ENCODE measurements at places on chromosomes 1 and 21.
A peak's percentile ranks its signal among the peaks of the same experiment; 100 is the strongest.

- no peak for DNase-seq
These were observed 8.7 kb downstream of the TACSTD2 start for GRCh38 chr1:58568271-58568860.

- DNase-seq: no peak
These were observed 49.3 kb upstream of the TARBP1 start for GRCh38 chr1:234528074-234528865.

GRCh38 chr1:170592591-170593111 is 60.7 kb downstream of the GORAB start:
- DNase-seq: no peak

- no peak for DNase-seq
These were observed 440.0 kb downstream of the MATN1 start for GRCh38 chr1:30283199-30283962.

DNA sequence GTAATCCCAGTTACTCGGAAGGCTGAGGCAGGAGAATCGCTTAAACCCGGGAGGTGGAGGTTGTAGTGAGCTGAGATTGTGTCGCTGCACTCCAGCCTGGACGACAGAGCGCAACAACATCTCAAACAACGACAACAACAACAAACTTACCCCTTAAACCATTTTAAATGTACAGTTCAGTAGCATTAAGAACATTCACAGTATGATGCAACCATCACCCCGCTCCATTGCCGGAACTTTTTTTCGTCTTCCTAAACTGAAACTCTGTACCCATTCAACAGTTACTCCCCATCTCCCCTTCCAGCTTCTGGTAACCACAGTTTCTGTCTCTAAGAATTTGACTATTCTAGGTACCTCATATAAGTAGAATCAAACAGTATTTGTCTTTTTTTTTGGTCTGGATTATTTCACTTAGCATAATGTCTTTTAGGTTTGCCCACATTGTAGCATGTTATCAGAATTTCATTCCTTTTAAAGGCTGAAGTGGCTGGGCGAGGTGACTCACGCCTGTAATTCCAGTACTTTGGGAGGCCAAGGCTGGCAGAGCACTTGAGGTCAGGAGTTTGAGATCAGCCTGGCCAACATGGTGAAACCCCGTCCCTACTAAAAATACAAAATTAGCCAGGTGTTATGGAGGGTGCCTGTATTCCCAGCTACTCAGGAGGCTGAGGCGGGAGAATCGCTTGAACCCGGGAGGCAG is 19.6 kb downstream of the CA6 start:
- DNase-seq: no peak

GRCh38 chr1:183604815-183605214 is 14.6 kb upstream of the NCF2 start:
- DNase-seq: no peak

GRCh38 chr1:61892977-61893376 is 150.7 kb downstream of the PATJ start:
- DNase-seq: no peak

DNA sequence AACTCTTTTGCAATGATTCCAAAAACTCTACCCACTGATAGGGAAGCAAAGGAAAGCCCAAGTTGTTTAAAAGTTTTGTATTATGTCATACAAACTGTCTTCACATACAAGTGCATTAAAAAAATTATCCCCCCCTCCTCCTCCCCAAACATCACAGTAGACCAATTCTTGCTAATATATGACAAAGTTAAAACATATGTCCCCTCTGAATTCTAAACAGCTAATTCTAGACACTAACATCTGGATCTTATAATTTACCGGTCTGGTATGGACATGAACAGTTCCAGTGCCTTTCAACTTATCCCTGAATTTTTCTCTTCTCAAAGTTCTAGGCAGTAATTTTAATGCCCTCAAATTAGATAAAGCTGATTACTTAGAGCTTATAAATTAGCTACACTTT is 13.4 kb downstream of the RIT1 start:
- DNase-seq: no peak

DNA sequence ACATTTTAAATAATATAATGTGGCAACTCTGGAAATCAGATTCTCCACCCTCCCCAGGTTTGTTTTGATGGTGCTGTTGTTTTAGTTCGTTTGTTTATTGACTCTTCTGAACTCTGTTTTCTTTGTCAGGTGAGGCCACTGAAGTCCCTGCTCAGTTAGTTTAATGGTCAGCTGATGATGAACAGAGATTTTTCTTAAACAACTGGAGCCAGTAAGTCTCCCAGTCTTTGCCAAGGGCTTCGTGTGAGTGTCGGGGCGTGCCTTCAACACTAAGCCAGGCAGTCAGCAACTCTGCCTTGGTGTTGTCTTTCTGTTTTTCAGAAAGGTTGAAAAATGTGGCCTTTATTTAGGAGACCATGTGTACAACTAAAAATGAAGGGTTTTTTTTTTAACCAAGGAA is 58.9 kb downstream of the TEX35 start:
- DNase-seq: no peak

DNA sequence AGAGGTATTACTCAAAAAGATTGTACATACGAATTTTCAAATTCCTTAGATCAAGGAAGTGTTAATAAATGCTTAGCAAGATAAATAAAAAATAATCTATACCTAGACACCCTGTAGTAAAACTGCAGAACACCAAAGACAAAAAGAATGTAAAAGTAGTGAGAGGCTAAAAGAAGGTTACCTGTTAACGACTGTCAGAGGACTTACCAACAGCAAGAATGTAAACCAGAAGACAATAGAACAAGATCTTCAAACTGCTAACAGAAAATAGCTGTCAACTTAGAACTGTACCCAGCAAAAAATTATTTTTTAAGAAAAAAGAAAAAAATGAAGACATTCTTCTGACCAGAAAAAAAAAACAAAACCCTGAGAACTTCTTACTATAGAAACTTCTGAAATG is 51.2 kb downstream of the CD2 start:
- DNase-seq: no peak

GRCh38 chr1:160308451-160309184 is 23.7 kb upstream of the PEX19 start:
- DNase-seq: no peak

DNA sequence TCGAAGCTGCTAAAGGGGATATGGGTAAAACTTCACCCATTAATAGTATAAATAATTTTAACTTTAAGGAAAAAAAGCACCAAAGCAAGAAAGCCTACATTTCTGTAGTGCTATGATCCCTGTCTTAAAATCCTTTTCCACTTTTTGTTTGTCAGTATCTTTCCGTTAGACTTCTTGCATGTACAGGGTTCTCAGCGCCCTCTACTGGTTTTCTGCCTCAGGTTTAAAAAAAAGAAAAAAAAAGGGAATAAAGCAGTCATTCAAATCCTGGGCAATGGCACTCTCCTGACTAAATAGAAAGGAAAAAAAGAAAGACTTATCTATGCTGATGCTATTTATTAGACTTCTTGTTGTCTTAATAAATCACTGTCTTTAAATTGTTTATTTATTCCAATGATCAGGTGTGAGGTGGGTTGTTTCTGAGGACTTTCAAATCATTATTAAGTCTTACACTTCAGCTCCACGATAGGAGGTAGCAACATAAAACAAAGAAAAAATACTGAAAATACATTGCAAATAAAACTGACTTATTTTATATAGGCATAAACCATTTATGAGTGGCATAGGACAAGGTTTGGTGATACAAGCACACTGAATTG is 475.4 kb upstream of the NR5A2 start:
- DNase-seq: peak; percentile 32

GRCh38 chr1:246311461-246311860 is 195.6 kb downstream of the SMYD3 start:
- DNase-seq: no peak

- DNase-seq: no peak
These were observed 112.7 kb upstream of the COA6 start for GRCh38 chr1:234260578-234260977.

DNA sequence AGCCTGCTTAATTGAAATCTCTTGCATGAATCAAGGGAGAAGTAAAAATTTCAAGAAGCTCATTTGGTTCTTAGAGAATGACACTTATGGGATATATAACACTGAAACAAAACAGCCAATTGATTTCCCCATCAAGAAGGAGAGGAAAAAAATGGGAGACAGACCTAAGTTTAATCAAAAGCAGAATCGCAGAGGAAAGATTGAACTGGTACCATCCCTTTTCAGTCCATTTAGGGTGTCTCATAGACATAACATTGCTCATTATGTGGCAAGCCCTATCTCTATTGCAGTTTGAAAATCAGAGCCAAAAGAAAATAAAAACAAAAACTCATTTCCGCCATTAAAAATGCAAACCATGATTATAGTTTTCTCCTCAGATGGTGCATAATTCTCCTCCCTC is 119.6 kb downstream of the AK5 start:
- no peak for DNase-seq

- DNase-seq: peak; percentile 55
These were observed 7.1 kb downstream of the NBL1 start for GRCh38 chr1:19651141-19651737.

- no peak for DNase-seq
These were observed 23.4 kb downstream of the SLC19A2 start for GRCh38 chr1:169462385-169462784.

DNA sequence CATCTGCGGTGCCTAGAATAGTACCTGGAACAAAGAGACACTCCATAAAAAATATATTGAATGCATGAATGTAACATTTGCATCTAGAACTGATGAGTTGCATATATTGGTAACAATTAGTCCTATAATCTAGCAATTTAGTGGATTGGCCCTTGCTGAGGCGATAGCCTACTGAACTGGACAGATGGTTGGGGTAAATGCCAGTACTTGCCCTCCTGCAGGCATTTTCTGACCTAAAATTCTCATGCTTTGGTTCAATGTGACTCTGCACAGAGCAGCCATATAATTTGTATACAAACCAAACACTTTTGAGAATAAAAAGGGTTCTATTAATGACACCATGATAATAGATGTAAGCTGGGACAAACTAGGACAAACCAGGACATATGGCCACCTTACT is 313.6 kb downstream of the OLFM3 start:
- DNase-seq: no peak

DNA sequence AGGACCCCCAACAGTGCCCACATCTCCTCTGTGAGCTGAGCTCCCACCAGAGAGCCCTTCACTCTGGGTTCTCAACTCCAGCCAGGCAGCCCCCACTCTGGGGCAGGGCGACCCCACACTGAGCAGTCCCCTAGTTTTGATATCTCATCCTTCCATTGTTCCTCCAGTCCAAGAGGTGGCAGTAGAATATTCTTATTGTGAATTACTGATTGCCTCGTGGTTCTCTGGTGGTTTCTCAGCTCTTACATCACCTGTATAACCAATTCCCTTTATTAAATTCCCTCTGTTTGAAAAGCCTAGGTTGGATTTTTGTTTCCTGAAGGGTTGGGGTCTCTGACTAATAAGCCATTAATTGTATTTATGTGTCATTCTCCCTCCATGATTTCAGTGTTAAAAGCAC is 407.5 kb downstream of the SETD4 start:
- no peak for DNase-seq

- no peak for DNase-seq
These were observed 1.5 kb downstream of the PDZK1 start for GRCh38 chr1:145705622-145706021.

DNA sequence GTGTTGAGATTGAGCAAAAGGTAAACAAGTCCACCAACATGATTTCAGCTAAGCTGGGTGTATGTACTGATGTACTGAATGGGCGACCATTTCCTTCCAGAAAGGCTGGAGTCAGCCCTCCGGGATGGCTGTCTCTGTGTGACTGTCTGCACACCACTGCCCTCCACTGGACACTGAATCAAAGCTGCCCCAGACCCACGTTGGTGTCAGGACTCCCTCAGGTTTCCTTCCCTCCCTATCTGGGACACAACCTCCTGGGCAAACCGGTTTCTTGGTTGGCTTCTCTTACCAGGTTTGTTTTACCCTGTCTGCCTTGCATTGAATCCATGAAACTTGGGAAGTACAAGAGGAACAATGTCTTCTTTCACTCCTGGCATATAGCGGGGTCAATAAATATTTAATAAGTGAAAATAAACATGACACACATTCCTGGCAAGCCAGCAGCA is 5.3 kb upstream of the SRP9 start:
- DNase-seq: peak; percentile 86

DNA sequence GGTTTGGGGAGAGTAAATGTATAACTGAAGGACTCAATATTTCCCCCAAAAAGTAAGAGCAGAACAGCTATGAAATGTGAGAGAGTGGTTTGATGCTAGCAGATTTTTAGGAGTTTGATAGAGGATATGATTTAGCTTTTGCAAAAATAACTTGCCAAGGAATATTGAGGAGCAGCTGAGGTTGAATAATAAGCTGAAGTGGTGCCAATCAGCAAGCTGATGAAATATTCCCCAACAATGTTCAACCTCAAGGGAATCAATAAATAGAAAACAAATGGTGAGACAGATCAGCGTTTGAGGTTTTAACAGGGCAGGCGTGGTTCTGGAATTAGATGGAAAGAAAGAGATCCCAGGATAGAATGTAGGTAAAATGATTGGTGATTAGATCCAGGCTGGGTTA is 413.4 kb upstream of the ADAMTS5 start:
- no peak for DNase-seq

DNA sequence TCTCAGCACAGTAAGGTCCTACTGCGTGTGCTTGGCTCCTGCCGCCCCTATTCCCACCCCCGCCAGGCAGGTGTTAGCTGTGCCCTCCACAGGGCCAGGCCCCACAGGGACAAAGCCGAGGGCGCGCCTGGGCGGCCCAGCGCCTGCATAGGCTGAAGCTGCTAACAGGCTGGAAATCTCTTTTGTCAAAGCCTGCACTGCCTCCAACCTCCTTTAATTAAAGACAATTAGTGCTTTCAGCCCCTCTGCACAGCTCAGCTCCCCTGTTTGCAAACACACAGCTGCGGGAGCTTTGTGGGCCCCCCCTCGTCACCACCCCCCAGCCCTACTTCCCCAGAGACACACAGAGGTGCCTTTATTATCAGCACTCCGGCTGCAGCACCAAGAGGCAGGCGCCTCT is 95.9 kb downstream of the EPHB2 start:
- no peak for DNase-seq

DNA sequence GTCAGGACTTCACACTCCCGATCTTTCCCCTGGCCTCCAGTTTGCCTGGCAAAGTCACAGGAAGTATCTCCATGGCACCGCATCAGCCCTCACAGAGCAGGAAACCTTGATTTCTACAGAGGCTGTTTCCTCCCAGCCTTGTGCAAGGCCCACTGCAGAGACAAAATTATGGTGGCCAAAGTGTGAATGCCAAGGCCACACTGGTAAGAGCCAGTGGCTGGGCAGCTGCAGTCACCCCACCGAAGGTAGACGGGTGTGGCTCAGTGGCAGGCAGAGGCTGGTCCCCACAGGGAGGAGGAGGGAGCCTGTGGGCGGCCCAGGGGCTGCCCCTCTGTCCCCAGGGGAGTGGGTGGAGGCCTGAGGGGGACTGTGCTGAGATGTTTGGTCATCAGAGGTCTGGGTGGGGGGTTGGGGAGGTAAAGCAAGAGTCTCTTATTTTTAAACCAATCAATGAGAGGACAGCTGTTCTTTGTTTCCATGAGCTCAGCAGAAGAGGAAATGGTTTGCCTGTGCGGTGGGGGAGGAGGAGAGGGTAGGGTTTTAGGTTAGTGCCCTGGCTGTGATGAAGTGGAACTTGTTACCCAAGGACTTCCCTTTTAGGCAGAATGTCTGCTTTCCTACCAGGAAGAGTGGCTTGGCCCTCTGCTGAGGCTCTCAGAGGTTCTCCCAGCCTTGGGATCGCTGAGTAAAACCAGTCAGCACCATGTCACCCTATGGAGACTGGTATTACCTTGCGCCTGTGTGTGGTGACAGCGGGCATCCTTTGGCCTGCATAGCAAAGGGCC is 18.0 kb upstream of the BTG2 start:
- DNase-seq: peak; percentile 66

- DNase-seq: no peak
These were observed 61.7 kb upstream of the PUM1 start for GRCh38 chr1:31127266-31127665.

GRCh38 chr1:60402816-60403215 is 329.2 kb upstream of the C1orf87 start:
- DNase-seq: no peak

Measured in left colon (tissue), 2 donors.